ENCODE measurements at places on chromosomes 6 and 20.

DNA sequence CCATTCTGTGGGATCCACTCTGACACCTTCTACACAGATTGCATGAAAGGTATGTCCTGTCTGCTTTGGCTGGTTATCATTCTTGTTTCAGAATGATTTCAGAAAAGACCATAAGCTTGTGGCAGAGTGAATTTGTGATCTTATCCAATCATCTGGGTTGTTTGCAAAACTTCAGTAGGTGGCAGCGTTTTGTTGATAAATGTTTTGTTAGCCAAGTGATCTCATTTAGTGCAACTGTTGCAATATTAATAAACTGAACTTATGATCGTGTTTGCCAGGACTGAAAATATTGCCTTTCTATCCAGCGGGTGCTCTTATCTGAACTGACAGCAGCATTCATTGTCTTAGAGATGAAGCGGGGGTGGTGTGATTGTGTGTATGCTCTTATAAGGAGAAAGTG is 613.2 kb upstream of the NOX3 start:
- no peak for DNase-seq

DNA sequence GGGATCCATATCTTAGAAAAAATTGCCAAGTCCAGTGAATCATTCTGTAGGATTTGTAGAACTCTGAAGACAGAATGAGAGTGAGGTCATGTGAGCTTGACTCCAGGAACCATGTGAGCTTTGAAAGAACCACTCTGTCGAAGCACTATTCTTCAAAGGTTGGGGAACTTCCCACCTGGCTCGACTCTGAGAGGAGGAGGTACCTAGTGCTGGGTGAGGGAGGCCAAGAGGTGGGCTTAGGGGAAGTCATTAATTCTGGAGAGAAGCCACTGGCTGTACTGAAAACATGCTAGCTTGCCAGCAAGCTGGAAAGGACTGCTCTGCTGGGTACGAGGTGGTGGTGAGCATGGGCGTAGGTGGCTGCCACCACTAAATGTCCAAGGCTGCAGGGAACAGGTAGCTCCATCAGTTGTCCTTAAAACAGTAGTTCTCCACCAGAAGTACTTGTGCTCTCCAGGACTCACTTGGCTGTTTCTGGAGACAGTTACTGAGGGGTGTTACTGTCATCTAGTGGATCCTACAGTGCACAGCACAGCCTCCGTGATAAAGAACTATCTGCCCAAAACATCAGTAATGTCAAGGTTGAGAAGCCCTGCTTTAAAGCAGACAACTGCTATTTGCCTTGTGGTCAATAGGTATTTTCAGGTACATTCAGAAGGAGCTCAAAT is 34.7 kb upstream of the SYNJ2 start:
- DNase-seq, result no peak

- DNase-seq, result peak; percentile 14
These were observed 186.1 kb downstream of the UNC5CL start for GRCh38 chr6:40852779-40853373.

DNA sequence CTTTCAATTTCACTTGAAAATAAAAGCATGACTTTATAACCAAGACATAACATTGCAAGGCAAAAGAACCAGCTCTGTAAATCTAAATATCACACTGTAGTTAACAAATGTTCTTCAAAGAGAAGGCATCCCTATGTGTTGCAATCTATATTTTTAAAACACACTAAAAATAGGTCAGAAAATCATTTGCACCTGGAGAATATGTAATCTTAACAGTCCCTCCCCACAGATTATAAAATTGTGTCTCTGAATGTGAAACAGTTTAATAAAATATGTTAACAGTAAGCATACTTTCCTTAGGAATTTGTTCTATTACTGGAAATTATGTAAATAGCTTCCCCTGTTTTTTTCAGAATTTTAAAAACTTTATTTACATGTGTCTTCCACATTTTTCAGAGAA is 351.9 kb downstream of the COL12A1 start:
- peak; percentile 14 for DNase-seq

DNA sequence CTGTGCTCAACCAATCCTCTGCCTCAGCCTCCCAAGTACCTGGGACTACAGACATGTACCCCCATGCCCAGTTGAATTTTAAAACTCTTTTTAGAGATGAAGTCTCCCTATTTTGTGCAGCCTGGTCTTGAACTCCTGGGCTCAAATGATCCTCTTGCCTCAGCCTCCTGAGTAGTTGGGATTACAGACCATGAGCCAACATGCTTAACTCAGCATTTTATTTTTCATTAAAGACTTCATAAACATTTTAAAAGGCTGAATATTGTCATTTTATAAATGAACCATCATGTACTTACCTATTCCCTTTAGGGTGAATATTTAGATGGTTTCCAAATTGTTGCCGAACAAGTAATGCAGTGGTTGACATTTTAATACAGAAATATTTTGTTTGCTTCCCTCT is 16.5 kb upstream of the IFNGR1 start:
- no peak for DNase-seq

DNA sequence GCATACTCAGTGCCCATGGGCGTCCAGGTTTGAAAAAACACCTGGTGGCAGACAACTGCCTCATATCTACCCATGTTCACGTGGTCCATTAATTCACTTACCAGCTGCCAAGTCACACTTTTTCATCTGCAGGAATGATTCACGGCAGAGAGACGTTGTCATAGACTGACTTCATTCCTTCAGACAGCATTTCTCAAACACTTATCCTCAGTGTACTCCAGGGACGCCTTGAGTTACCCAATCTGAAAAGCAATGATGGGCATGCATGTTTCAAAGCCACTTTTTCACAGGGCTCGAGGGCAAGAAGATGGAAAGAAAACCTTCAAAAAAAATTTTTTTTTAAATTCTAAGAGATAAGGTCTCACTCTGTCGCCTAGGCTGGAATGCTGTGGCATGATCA is 6.0 kb downstream of the MMP24OS start:
- no peak for DNase-seq

GRCh38 chr6:32607263-32607987 is 17.8 kb upstream of the HLA-DRB1 start:
- DNase-seq, result no peak

DNA sequence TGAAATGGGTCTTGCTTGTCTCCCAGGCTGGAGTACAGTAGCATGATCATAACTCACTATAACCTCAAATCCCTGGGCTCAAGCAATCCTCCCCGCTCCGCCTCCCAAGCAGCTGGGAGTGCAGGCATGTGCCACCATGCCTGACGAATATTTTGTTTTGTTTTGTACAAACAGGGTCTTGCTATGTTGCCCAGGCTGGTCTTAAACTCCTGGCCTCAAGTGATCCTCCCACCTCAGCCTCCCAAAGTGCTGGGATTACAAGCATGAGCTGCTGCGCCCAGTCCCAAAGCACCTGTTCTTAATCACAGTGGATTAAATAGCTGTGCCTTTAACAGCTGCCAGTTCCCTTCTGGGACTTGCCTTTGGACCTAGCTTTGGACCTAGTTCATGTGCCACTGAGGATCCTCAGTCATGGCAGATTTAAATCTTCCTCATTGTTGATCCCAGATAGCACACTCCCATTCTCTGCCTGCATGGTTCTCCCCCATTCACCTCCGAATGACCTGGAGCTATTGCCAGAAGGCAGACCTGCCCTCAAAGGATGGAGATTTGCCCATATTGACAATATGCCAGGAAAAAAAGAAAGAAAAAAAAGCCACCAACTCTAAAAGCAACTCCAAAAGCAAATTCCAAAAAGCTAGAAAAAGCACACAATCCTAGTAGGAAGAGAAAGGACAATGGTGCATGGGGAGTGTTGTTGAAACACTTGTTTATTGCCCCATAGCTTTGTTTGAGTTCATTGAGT is 10.6 kb downstream of the POFUT1 start:
- DNase-seq, result no peak

- DNase-seq, result no peak
These were observed 217.7 kb downstream of the HAO1 start for GRCh38 chr20:7722564-7722963.

DNA sequence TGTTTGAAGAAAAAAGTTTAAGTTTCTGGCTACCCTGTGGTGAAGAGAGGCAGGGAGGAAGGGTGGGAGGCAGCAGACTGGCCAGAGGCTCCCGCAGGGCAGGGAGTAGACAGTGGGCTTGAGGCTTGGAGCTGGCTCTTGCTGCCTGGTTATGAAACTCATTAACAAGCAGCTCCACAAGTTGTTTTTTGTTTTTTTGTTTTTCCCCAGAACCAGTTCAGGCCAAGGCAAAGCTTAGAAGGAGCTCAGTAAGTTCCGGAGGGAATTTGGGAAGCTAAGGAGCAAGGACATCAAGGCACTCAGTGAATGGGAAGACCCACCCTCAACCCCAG is 4.0 kb downstream of the DLL1 start:
- no peak for DNase-seq

DNA sequence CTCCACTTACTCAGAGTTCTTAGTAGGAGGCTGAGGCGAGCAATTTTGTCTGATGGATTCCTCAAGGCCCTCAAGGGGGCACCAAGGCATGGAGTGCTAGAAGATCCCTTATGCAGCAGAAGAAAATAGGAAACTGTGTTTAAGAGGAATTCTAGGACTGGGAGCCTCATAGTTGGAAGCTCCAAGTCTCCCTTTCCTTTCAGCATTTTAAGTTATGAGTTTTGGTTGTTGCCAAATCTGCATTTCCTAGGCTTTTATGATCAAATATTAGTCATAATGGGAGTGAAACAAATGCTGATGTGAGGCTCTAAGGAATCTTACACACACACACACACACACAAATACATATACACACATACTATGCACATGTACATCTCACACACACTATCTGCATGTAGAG is 714.0 kb downstream of the UTRN start:
- peak; percentile 20 for DNase-seq

- DNase-seq, result peak; percentile 65
These were observed 100.8 kb downstream of the FAM217A start for GRCh38 chr6:3977875-3978711.

DNA sequence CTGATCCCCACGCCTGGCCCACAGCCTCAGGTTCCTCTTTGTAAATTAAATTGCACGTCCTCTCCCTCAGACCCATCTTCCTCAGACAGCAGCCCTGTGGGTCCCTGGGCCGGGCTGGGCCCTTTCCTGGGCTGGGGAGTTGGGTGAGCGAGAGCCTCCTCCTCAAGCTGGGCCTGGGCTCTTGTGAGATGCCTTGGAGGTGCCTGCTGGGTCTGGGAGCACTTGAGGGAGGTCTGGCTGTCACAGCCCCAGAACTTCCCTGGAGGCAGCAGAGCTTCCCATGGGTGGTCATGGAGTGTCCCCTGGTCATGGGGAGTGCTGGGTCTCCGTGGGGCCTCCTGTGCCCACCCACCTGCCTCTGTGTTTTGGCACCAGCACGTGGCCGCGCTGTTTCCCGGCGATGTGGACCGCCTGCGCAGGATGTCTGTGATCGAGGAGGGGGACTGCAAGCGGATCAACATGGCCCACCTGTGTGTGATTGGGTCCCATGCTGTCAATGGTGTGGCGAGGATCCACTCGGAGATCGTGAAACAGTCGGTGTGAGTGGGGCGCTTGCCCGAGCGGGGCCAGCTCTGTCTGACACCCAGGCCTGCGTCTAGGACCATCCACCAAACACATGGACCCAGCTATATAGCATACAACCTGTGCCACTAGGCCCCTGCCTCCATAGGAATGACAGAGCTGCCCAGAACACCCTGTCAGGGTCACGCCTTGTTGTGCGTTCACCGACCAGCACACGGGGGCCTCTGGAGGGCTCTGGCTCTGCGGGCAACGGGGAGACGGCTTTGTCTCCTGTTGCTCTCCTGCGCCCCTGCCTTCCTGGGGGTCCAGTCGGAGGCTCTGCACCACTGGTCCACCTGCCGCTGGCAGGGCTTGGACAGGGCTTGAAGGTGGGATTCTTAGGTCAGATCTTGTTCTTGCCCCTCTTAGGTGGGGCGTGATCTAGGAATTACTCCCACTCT is 33.0 kb downstream of the PYGB start:
- no peak for DNase-seq

DNA sequence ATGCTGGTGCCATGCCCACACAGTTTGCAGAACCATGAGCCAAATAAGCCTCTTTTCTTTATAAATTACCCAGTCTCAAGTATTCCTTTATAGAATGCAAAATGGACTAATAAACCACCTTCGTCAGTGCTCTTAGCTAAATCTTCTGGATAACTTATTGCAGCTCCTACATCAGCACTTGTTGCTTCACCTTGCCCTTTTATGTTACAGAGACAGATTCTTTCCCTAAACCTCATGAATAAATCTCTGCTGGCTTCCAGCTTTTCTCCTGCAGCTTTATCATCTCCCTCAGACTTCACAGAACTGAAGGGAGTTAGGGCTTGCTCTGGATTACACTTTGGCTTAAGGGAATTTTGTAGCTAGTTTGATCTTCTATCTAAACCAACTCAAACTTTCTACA is 22.6 kb downstream of the NUP153 start:
- no peak for DNase-seq

DNA sequence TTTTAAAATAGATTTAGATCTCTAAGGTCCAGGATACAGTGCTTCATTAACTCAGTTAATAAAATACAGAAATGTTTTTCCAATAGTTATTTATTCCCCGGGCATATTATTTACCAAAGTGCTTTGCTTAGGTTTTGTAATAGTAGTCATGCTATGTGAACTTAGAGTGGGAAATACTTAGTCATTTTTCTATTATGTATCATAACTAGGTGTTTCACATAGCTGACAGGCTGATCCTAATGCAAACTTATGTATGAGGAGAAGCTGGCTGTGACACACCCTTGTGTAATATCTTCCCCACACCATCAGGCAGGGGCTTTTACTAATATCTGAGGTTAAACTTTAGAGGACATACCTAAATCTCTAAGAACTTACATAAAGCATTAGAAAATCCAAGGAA is 277.7 kb upstream of the RIMS1 start:
- no peak for DNase-seq

DNA sequence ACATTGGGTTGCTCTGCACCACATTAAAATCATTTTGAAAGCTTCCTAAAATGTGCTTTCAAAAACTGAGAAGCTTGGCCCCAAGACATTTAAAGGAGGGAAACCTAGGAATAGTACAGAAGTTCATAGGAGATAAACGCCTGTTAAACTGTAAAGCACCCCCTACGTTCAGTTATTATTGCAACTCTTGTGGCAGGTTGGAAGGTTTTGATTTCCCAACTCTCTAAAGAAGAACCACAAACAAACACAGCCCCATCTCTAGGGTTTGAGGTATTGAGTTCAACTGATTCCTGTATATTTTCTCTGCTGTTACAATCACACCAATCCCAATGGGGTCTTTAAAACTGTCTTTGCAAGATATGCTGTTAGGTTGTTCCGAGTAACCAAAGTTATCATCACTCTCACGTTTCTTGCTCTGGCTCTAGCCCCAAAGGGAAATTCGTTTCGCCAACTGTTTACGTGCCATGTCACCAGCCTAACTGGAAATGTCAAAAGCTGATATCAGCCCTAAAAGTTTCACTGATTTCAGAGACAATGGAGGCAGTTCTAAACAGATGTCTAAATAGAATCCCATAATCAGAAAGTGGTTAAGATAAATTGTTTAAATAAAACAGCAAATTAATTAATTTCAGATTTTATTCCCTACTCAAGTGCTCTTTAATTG is 12.1 kb downstream of the TFAP2A start:
- no peak for DNase-seq
